T-cell (primary cell): ENCODE measurements at places on chromosomes 13 and 19. TPM values are rescaled to one million over a fixed set of nuclear protein-coding genes. Genes with fewer than 3 reads are reported as not detected.

The PDX1 gene
- total RNA-seq = not detected

- peak; percentile 85 for DNase-seq
Measured at GRCh38 chr19:49555600-49556411, 24.6 kb downstream of the NOSIP start.

DNA sequence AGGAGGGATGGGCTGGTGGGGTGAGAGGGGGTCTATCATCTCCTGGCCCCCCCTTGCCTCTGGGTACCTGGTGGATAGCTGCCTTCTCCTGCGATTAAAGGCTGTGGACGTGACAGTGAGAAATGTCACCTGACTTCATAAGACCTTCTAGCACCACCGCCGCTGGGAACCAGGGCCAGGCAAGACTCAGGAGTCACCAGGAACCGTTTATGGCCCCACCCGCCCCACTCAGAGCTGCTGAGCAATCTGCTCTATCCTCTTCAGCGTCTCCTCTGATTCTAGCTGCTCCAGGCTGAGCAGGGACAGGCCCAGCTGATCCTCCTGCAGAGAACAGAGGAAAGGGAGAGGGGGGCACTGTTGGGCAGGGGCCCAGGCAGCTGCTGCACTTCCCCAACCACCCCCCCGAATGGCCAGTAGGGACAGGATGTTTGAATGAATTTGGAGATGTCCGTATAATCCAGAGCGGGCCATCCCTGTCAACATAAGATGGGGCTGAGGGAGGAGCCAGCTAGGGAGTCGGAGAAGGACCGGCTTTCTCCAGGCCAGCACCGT is 10.9 kb downstream of the KLC3 start:
- no peak for DNase-seq

- DNase-seq = no peak
Measured at GRCh38 chr19:52638601-52639000, 446 bp upstream of the ZNF83 start.

DNA sequence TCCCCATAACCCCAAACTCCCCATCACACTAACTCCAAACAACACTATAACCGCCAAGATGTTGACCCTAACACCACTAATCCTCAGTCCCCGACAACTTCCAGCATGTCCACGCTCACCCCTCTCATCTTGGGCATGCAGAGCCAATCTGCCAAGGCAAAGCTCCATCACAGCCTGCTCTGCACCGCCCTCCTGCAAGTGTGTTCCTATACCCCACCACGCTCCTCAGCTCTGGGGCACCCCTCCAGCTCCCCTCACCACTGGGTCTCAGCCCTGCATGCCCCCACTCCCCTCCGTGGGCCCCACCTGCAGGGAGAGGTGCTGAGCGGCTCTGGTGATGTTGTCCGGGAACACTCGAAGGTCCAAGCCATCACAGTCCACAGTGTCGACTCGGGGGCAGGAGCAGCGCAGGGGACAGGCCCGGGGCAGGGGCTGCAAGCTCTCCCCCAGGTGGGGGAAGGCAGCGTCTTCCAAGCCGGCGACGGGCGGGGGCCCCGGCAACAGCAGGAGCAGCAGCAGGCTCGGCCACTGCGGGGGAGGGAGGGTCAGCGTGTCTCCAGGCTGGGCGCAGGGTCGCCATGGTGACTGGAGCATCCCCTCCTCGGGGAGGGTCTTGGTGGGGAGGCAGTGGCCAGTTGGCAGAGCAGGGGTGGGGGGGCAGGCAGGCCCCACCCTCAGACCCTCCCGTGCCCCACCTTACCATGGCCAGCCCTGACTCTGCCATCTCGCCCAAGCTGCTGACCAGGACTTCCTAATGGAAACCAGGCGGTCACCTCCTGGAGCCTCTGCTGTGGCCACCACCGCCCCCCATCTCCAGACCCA is 527 bp downstream of the PODNL1 start:
- DNase-seq = no peak

The STAP2 gene
- 2.8 TPM for total RNA-seq

GRCh38 chr19:49423985-49424303 is 703 bp upstream of the PTH2 start:
- peak; percentile 63 for DNase-seq

- DNase-seq = no peak
Measured at GRCh38 chr13:25541434-25542123, 169.8 kb downstream of the ATP8A2 start.

- no peak for DNase-seq
Measured at GRCh38 chr19:10416083-10416379, 4.3 kb upstream of the PDE4A start.

The FBXO17 gene
- total RNA-seq = 0.28 TPM

DNA sequence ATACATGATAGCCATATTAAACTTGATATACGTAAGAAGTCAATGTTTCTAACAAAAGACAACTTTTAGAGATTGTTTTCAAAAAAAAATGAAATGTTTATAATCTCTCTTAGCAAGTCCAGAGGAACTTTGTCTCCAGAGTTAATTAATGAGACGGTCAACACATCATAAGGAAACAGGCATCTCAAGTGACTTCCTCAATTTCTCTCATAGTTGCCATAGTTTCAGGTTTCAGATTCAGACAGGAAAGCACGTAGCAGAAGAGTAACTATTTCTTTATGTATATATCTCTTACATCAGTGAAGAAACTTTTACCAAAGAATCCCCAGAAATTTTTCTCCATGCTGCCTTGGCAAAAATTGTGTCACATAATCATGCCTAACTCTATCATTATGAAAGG is 159.6 kb upstream of the ATXN8OS start:
- no peak for DNase-seq

DNA sequence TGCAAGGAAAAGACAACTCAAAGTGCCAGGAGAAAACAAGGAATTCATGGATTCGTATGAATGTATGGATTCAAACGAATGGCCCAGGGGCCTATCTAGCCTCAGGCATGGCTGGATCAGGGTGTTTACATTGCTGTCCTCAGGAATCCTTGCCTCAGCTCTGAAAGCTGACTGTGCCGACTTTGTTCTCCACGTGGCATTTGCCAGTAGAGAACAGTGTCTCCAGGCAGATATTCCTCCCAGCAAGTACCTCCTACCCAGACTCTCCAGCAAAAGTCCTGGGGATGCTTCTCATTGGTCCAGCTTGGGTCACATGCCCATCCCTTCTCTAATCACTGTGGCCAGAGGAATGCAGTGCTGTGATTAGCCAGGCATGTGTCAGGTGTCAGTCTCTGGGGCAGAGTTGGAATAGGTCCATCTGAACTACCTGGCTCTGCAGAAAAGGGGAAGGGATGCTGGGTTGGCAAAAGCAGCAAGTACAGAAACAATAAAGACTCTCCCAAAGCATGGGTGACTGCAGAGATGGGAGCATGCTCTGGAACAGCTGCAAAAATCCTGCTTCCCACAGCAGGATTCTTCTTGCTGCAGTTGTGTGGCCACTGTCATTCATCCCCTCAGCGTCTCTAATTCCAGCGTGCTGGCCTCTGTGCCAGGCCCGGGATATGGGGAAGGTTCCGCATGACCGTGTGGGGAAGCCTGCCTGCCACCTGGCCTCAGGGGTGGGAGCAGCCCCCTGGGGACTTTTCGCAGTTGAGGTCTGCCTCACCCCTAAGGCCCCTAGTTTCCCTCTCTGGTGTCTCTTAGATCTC is 30.0 kb downstream of the CCNE1 start:
- DNase-seq = no peak

GRCh38 chr19:16418597-16418962 is 53.2 kb downstream of the EPS15L1 start:
- no peak for DNase-seq
